ENCODE measurements at places on chromosomes 2 and 18.

GRCh38 chr2:57181315-57182038 is 865.1 kb upstream of the VRK2 start:
- DNase-seq: no peak

- no peak for DNase-seq
Observed at GRCh38 chr18:46374850-46375249, 270.7 kb downstream of the HAUS1 start.

- DNase-seq: no peak
Observed at GRCh38 chr2:146665800-146666199, 1179.0 kb upstream of the ACVR2A start.

- DNase-seq: no peak
Observed at GRCh38 chr2:43619511-43619910, 17.5 kb upstream of the PLEKHH2 start.

DNA sequence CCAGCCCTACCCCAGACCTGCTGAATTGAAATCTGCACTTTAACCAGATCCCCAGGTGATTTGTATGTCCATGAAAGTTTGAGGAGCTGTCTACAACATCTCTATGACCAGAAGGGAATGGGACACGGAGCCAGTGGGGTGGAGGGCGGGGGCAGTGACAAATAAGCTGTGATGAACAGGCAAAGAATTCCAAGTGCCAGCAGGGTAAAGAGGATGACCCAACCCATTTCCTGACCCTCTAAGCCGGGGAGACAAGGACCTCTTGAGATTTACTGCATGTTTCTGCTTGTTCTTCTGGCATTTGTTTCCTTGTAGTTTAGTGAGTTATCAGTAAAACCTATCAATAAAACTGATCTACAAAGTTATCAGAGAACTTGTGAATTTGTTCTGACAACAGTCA is 8.7 kb downstream of the TET3 start:
- DNase-seq: no peak

DNA sequence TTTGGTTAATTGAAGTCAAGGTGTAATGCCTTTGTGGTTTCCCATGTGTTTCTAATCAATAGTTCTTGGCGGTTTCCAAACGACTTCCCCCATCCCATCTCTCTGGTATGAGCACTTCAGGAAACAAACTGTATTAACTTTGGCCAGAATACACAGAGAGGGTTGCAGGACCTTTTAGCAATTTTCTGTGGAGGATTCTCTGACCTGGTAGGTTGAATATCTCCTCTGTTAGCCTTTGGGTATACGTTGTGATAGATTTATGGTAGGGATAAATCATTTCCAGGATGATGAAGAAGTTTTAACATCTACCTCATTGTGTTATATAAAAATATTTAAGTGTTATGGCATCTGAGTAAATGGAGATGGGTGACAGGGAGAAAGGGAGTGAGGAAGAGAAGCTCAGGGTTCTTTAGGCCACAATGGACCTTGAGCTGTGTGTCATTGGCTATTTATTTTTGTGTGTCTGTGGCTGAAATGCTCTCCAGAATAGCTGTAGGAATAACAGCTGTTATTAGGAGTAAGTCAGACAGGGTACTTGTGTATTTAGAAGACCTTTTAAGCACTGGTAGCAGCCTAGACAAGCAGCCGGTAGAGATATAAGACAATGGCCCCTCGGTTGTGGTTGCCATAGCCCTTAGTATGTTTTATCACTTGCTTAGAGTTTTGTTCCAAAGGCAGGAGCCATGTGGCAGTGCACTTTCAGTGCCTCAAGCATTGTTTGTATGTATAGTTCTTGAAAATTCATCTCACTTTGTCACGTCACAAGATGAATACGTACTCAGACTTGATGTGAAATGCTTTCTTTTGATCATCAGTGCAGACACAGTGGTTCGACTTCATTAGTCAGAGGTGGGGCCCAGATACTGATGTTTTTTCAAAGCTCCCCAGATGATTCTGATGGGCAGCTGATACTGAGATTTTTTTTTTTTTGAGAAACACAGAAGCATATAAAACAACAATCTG is 91.1 kb downstream of the FMNL2 start:
- no peak for DNase-seq
